AG10803 (cell line): ENCODE measurements at places on chromosomes 5 and 9.
A peak's percentile ranks its signal among the peaks of the same experiment; 100 is the strongest.

- no peak for DNase-seq
These were observed 28.7 kb downstream of the BICD2 start for GRCh38 chr9:92735636-92736562.

- peak; percentile 49 for DNase-seq
These were observed 82.4 kb downstream of the ARHGAP26 start for GRCh38 chr5:142852416-142853198.

- DNase-seq = no peak
These were observed 124.4 kb upstream of the GPR151 start for GRCh38 chr5:146640285-146640896.

DNA sequence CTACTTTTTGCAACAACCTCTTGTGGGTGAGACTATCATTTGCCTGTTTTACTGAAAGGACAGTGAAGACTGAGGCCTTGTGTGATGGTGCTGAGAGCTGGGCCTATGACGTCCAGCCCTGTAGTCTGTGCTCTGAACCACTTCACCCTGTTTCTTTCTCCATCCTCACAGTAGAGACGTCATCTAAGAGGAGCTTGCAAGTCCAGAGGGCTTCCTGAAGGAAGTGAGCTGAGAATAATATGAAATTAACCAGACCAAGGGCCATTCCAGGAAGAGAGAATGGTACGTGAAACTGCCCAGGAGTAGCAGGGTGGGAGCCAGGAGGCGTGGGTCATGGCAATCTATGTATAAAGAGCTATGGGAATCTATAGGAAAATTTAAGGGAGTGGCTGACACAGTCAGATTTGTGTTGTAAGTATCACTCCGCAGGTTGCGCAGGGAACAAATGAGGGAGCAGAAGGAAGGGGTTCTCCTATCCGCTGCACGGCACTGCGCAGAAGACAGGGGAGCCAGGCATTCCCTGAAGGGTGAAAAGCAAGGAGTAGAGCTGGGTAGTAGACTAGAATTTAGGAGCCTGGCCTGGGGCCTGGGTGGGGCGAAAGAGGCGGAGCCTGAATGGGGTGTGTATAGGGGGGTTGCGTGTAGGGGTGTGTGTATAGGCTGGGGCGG is 596 bp upstream of the FGFR4 start:
- no peak for DNase-seq

DNA sequence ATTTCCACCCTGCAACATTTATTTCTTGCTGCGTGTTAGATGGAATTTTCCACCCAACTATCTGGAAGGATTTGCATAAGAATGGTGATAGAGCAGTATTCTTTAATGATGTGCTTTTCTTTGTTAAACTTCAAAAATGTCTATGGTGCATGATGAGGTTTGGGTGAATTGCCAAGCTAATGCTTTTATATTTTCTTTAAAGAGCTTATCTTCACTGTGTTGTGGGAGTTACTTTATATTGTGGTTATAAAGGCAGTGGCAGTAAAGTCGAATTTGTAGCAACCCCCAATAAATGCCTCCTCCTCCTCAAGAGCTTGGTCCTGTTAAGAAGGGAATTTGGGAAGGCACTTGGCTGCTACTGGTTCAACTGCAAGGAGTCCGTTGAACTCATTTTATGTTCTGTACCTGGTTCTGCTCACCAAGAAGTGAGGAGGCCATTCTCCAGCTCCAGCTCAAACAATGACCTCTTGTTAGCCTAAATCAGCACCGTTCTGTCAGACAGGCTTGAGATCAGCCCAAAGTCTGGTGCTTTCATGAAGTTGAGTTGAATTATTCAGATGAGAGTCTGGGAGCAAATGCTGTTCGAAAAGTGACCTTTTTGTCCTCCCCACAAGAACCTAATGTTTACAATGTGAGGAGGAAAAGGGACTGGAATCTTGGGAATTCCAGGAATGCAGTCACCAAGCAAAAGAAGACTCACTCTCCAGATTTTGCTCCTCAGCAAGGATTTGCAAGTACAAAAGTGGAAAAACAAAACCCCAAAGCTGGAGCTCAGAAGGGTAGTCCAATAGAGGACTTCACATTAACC is 217.0 kb downstream of the TMEM38B start:
- peak; percentile 34 for DNase-seq

DNA sequence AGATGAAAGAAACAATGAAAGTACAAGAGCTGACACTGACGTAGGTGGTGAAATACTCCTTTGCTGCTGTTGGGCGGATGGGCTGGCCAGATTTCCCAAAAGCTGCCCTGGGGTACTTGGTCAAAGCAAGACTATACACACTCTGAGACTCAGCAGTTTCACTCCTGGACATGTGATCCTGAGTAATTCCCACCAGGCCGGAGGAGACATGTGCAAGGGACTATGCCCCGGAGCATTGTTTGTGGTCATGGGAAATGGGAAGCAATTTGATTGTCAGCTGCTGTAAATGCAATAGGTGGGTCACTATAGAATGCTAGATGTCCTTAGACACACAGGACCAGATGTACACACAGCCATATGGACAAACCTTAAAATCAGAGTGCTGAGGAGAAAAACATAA is 116.1 kb downstream of the DCP2 start:
- no peak for DNase-seq

- no peak for DNase-seq
These were observed 100.2 kb downstream of the MPDZ start for GRCh38 chr9:13179257-13179656.

DNA sequence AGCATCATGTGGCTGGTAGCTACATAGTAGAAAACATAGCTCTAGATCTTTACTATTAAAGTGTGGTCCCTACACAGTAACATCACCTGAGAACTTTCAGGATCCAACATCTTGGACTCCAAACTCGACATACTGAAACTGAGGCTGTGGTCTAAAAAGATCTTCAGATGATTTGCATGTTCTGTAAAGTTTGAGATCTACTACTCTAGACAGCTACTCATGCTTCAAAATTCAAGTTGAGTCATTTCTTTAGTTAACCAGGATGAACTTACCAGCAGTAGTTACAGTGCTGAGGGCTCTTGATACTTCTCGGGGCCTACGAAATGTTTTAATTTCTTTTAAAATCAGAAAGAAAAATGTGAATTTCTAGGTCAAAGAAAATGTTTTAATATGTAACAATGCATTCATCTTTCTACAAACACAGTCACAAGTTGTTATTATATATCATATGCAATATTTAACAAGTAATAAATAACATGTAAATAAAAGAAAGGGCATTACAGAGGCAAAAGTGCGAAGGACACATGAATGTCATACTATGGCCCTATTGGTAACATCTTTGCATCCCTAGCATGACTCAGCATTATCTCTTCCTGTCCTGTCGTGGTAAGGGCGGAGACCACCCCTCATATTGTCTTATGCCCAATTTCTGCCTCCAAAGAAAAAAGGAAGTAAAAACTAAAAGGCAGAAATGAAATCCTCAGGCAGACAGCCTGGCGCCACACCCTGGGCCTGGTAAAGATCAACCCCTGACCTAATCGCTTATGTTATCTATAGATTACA is 563.9 kb upstream of the TLE4 start:
- DNase-seq = no peak

DNA sequence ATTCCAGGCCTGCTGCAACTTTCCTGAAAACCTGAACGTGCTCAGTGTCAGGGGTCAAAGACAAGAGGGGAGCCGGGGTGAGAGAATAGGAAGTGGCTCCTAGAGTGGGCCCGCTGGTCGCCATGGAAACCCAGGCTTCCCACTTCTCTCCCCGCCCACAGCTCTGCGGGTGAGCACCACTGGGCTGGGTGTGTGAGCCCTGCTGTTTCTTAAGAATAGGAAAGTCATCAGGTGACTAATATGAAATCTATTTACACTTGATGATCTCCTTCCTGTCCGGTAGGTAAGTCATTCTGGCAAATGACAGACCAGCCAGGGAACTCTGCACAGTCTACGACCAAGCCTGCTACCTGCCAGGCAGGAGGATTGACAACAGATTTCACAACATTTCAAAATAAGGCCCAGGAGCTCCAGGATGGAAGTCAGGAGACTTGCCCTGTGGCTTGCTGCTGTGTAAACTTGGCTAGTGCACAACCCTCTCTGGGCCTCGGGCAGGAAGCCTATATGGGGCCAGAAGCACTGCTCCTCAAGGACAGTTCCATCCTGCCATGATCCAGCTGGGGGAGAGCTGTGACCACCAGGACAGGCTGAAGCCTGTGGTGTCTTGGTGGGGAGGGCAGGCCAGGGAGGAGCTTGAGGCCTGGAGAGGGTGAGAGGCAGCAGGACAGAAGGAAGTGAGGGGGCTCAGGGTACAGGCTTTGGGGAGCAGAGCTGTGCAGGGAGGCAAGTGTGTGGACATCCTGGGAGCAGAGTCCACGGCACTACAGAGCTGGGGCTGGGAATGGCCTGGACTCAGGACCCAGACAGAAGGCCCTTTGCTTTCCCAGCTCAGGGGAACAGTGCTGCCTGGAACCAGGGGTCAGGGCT is 60.6 kb downstream of the SHB start:
- DNase-seq = peak; percentile 86

- peak; percentile 84 for DNase-seq
These were observed 349.7 kb upstream of the RFX3 start for GRCh38 chr9:3875361-3876132.

- no peak for DNase-seq
These were observed 232.1 kb downstream of the SEMA5A start for GRCh38 chr5:9313751-9314150.

DNA sequence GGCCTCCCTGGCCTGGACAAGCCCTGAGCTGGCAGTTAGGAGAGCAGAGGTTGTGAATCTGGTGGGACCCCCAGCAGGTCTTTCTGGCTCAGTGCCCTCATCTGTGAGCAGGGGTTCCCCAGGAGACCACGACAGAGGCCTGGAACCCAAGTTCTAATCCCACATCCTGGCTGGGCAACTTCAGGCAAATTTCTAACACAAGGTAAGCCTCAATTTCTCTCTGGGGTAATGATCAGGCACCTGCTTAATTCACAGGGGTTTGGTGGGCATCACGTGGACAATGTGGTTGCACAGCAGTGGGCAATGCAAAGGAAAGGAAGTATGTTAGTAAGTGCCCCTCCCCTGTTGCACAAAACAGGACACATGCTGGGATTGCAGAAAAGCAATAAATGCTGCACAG is 1.9 kb upstream of the KCNIP1 start:
- DNase-seq = no peak

DNA sequence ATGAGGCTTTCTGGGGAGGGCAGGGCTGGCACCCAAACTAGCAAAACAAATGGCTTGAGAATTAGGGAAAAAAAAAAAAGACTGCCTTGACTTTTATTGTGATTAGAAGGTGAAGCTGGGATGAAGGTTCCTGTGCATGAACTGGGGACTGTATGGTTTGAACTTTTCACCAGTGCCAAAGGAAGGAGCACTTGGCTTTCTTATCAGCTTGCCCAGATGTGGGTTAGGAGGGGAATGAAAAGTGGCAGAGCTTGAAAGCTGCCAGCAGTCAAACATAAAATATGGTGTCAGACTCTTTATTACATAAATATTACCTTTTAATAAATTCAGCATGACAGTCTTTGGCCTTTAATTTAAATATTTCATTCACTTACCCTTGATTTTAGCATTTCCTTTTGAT is 182.5 kb downstream of the PSAT1 start:
- DNase-seq = no peak

DNA sequence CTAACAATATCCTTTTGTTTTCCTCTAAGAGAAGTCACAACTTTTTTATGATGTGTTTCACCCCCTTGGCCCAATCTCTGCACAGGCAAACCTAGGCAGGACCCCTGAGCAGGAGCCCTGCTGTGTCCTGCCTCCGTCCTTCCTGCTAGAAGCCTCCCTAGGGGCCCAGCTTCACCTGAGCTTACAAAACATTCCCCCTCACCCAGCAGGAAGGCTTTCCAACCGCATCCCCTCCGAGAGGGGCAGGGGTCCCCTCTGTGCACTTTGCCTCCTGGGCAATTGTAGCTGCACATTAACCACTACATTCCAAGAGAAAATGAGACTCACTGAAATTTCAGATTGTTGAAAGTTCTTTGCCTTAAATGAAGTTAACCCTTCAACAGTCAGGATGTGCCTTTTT is 176.2 kb downstream of the IRX2 start:
- DNase-seq = no peak

DNA sequence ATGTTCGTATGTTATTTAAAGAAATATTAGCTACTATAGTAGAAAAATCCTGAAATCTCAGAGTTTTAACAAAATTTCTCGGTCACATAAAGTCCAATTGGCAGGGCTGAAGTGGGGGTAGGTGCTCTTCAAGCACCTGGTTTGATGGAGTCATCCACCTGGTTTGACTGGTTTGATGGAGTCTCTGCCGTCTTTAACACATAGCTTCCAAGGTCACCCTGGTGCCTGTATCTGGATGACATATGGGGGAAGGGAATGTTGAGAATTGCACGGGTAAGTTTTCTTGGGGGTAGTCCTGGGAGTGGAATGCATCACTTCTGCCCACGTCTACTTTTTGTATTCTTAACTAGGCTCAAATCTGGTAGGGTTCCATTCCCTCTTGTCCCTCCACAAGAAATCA is 351.2 kb downstream of the SH3GL2 start:
- no peak for DNase-seq

DNA sequence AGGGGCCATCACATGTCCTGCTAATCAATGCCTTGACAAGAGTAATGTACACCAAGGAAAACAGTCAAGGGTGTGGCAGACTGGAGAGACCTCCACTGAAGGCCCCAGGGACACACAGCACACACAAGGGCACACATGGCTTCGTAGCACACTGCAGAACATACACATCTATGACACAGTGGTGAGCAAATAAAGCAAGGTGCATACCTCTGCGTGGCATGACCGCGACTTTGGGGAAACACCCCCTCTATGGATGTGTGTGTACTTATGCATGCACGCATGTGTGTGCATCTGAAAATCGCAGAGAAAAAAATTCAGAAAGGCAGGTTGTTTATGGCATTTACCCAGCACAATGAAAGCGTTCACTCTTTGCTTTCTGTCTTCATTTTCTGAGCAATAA is 20.5 kb downstream of the SEMA4D start:
- DNase-seq = no peak

GRCh38 chr5:176675676-176676360 is 28.5 kb downstream of the TSPAN17 start:
- peak; percentile 26 for DNase-seq

GRCh38 chr5:179478624-179479023 is 71.7 kb upstream of the RUFY1 start:
- DNase-seq = no peak

DNA sequence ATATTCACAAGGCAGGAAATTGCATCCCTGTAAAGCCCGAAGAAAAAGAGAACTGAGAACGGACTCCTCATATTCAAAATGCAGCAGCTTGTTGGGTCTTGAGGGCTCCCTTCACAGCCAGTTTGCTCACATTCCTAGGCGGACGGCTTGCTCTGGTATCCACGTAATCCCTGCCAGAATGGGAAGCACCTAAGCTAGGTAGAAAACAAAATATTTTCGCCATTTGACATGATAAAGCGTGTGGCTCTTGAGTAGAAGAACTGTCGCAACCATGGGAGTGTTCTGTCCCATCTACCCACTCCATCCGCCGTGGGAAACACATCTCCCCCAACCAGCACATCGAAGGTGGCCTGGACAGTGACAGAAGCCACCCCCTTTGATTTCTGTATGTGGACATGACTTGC is 183.1 kb downstream of the GAS1 start:
- DNase-seq = no peak
